NCI-H774 (cell line): ENCODE measurements at places on chromosomes 11 and 22.

DNA sequence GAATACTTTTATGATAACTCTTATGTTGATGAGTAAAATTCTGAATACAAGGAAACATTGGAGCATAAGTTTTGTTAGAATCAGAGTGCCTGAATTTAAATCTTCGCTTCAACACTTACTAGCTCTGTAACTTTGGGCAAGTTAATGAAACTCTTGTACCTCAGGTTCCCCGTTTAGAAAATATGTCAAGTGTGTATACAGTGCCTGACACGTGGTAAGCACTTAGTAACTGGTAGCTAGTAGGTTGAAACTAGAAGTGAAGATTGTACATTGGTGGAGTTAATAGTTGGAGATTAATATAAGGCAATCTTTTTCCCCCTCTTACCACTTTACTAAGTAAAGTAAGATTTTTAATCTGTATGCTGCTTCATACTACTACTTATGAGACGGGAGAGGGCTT lies 24.8 kb upstream of the NAT10 start:
- DNase-seq = no peak

DNA sequence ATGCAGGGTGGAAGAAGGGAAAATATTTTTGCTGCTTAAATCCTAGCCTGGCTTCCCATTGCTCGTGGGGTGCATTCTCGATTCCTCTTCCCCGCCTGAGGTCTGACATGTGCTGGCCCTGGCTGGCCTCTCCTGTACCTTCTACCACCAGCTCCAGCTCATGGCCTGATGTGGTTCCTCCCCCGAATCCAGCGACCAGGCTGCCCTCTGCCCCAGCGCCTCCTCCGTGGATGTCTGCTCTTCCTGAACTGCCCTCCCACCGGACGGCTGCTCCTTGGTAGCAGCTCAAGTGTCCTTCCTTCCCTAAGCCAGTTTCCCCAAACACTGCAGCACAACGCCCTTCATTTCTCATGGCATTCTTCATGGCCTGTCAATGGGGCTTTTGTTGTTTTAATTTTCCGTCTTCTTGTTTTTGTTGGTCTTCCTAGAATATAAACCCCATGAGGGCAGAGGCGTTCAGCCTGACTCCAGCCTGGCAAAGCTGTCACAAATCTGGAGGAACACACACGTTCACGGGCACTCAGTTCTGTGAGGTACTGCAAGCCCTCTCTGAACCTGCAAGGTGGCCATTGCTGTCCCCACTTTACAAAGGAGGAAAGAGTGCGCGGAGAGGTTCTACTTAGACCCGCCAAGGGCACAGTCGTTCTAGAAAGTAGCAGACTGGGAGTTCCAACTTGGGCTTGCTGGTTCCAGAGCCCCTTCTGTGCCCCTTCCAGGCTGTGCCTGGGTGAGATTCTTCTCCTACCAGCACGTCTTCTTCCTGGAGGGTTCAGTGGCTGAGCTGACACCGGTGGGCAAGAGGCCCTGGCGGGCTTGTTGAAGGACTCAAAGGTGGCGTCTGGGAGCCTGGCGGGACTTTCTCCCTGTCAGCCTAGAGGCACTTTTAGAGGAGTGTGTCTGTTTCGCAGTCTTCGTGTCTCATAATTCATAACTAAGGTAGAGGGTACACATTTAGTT lies 953 bp upstream of the LRP5 start:
- no peak for DNase-seq

DNA sequence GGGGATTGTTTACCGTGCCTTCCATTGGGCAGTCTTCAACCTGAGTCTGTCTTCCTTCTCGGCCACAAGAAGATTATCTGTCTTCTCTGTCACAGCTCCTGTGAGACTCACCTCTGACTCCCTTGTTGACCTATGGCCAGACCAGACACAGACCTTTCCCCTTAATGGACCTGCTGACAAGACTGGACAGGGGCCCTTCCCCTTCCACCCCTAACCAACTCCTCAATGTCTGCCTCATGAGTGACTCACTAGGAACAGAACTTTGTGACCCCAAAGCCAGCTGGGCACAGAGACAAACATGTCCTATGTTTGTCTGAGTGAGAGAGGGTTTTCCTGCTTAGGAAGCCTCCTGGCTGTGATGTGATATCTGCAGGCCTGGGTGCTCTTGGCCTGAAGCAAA lies 405.0 kb downstream of the BRD1 start:
- no peak for DNase-seq

GRCh38 chr11:65243797-65244196 lies 18.0 kb upstream of the POLA2 start:
- DNase-seq = no peak

GRCh38 chr11:123195188-123196059 lies at the start of gene CLMP:
CLMP (minus strand) TSS chr11:123195248; CDS start chr11:123194940, 308 bp downstream.
- no peak for DNase-seq

- no peak for DNase-seq
Observed at GRCh38 chr11:122114976-122115375, 1.0 kb downstream of the BLID start.

GRCh38 chr22:25874327-25874726 lies 132.3 kb downstream of the MYO18B start:
- DNase-seq = no peak

DNA sequence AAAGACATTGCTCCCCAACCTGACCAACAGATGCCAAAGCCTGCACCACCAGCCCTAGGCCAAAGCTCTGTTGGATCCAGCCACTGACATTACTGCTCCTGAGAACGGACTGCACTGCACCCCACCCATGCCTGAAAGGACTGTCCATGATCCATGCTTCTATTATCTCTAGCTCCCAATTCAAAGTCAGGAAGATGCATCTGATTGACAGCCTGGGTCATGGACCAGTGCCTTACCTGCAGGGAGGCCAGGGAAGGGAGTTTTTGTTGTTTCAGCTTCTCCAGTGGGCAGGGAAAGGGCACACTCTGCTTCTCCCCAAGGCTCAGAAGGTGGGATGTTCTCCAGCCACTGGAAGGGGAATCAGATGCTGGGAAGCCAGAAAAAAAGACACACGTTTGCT lies 4.8 kb upstream of the PRDM11 start:
- DNase-seq = no peak

DNA sequence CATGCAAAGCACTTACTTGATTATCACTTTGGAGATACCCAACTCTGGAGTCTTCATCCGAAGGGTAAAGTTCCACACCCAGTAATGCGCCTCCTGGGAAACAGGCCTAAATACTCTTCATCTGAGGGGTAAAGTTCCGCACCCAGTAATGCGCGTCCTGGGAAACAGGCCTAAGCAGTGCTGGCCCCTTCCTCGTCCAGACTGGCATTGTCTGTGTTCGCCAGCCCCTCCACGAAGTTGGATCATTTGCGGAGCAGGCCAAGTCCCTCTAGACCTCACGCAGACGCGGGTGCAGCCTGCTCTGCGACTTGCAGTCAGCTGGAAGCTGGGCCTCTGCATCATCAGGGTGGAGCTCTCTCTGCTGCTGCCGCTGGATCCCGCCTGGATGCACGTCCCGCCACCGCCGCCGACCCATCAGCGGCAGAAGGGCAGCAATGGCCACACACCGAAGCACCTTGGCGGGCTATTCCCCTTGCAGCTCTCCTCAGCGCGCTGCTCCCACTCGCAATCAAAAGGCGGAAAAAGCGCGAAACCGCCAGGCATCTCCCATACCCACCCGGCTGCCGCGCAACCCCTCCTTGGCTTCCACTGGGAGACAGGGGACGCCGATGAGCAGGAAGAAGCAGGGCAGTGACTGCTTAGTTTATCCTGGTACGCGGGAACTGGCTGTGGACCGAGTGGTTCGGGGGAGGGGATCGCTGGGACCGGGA lies 34.1 kb upstream of the GLYATL1 start:
- DNase-seq = peak; percentile 49
